Activated naive CD4-positive, alpha-beta T cell treated with anti-CD3 and anti-CD28 coated beads, Interleukin-2, amount 50 U/mL, for 72 hours (primary cell): ENCODE measurements at places on chromosomes 2 and 18. TPM values are rescaled to one million over a fixed set of nuclear protein-coding genes. Genes with fewer than 3 reads are reported as not detected.

The HTR2B gene
- total RNA-seq: not detected

The CROCC2 gene
- not detected for total RNA-seq

The FHL2 gene
- 3.0 TPM for total RNA-seq

The RAD51AP2 gene
- not detected for total RNA-seq

The ABHD1 gene
- total RNA-seq: 0.56 TPM

The CFAP221 gene
- total RNA-seq: not detected

The ASB18 gene
- total RNA-seq: not detected

The LRP2 gene
- 0.02 TPM for total RNA-seq

The CERKL gene
- not detected for total RNA-seq

The CYBRD1 gene
- total RNA-seq: 1.9 TPM

The SCN9A gene
- not detected for total RNA-seq

The NLRC4 gene
- not detected for total RNA-seq

The CD302 gene
- total RNA-seq: 0.20 TPM

The ECEL1 gene
- not detected for total RNA-seq

The CYP27A1 gene
- total RNA-seq: 0.16 TPM

The ZNF532 gene
- 2.1 TPM for total RNA-seq

The RNF152 gene
- total RNA-seq: 0.10 TPM

The PPP1R1C gene
- not detected for total RNA-seq

The CKAP2L gene
- total RNA-seq: 22.5 TPM

The CCDC85A gene
- total RNA-seq: not detected

The MRPL19 gene
- total RNA-seq: 56.4 TPM

The TUBA4B gene
- total RNA-seq: not detected
